Activated T-cell treated with anti-CD3 and anti-CD28 coated beads for 24 hours (primary cell): ENCODE measurements at places on chromosomes 16 and 17.

DNA sequence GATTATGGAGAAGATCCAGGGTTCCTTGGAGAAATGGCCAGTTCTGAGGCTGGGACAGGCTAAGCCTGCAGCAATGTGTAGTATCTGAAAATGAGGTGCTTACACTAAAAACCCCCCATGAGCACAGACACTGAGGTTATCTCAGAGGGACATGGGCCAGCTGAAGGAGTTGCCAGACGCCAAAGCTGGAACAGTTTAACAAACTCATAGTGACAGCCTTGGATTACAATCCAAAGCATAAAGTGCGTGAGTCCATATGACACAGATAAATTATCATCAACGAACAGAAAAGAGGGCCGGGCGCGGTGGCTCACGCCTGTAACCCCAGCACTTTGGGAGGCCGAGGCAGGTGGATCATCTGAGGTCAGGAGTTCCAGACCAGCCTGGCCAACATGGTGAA lies 11.2 kb upstream of the CAPN15 start:
- DNase-seq: no peak

DNA sequence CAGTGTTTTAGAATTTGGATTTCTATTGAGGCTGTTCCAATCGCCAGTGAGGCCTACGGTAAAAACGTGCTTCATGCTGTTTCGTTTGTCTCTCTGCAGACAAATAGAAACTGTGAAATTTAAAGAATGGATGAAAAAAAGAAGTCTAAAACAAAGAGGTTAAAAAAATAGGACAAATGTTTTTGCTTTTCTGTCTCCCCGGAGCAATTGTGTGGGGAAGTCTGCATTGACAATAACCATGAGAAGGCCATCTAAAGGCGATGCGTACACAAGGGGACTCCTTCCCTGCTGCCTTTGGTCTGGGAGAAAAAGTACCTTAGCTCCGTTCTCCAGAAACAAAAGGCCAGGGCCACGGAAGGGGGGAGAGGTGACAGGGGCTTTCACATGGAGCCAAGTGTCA lies 4.6 kb upstream of the ZFHX3 start:
- no peak for DNase-seq

GRCh38 chr17:29042026-29042678 lies 789 bp upstream of the PIPOX start:
- no peak for DNase-seq

GRCh38 chr16:71185347-71185746 lies 45.2 kb downstream of the HYDIN start:
- DNase-seq: no peak

DNA sequence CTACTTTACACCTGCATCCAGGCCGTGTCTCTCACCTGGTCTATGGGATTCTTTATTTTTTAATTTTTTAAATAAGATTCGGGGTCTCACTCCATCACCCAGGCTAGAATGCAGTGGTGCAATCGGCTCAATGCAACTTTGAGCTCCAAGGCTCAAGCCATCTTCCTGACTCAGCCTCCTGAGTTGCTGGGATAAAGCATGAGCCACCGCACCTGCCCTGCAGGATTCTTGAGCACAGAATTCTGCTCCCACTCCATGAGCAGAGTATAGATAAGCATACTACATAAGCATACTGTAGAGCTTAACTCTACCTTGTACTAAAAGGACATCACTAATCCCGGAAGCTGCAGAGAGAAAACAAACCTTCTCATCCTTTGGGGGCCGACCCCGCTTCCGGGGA lies 15.5 kb downstream of the GLYR1 start:
- DNase-seq: no peak

DNA sequence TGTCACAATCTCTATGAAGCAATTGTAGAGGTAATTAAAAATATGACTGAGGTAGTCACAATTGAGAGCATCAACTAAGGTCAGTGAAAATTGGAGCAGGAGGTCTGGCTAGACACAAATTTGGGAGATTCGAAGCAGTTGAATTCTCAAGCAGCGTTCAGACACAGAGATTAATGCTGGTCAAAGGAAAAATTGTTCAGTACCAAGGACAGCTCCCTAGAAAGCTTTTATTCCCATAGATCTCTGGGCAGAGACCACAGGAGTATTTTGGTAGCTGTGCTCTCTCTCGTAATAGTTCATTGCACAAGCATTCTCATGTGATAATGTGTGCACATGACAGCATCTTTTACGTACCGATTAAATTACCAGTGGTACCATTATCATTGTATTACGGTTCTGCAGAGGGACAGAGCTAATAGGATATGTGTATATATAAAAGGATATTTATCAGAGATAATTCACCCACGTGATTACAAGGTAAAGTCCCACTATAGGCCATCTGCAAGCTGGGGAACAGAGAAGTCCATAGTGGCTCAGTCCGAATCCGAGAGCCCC lies 387.5 kb upstream of the HSBP1 start:
- DNase-seq: no peak

GRCh38 chr16:2154533-2155090 lies 970 bp upstream of the TRAF7 start:
- DNase-seq: no peak

GRCh38 chr17:46182961-46183360 lies 10.3 kb downstream of the KANSL1 start:
- no peak for DNase-seq

- DNase-seq: no peak
Observed at GRCh38 chr16:56348168-56349085, 76.9 kb downstream of the AMFR start.

DNA sequence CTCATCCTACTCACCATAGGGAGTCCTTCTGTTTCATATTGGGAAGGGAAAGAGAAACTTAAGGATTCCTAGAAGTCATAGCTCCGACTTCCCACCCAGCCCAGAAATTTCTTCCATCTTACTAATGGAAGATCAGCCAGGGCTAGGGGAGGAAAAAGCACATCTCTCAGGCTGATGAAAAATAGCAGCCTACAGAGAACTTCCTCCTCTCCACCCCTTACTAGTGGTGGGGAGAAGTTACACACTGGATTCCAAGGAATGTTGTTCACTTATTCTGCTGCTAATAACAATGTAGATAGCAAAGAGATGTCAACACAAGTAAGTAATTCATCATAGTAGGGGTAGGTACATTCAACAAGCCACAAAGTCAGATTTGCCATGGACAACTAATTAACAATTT lies 94.4 kb downstream of the SPACA3 start:
- no peak for DNase-seq

GRCh38 chr16:82936941-82937551 lies 310.3 kb downstream of the CDH13 start:
- DNase-seq: no peak

GRCh38 chr16:88558457-88559442 lies 11.5 kb upstream of the ZC3H18 start:
- no peak for DNase-seq

GRCh38 chr16:63938661-63939060 lies 1183.2 kb downstream of the CDH11 start:
- no peak for DNase-seq

DNA sequence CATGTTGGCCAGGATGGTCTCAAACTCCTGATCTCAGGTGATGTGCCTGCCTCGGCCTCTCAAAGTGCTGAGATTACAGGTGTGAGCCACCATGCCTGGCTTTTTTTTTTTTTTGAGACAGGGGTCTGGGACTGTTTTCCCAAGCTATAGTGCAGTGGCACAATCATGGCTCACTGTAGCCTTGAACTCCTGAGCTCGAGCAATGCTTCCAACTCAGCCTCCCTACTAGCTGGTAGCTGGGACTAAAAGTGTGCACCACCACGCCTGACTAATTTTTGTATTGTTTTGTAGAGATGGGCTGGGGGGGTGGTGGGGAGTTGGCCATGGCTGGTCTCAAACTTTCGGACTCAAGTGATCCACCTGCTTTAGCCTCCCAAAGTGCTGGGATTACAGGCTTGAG lies 36.1 kb upstream of the USP7 start:
- no peak for DNase-seq

- no peak for DNase-seq
Observed at GRCh38 chr16:1078579-1079021, 6.1 kb downstream of the SSTR5 start.

- no peak for DNase-seq
Observed at GRCh38 chr16:11249233-11250061, 6.6 kb downstream of the SOCS1 start.

- DNase-seq: no peak
Observed at GRCh38 chr16:51388516-51388951, 237.5 kb upstream of the SALL1 start.

GRCh38 chr16:54216688-54217087 lies 69.9 kb downstream of the IRX3 start:
- DNase-seq: no peak

DNA sequence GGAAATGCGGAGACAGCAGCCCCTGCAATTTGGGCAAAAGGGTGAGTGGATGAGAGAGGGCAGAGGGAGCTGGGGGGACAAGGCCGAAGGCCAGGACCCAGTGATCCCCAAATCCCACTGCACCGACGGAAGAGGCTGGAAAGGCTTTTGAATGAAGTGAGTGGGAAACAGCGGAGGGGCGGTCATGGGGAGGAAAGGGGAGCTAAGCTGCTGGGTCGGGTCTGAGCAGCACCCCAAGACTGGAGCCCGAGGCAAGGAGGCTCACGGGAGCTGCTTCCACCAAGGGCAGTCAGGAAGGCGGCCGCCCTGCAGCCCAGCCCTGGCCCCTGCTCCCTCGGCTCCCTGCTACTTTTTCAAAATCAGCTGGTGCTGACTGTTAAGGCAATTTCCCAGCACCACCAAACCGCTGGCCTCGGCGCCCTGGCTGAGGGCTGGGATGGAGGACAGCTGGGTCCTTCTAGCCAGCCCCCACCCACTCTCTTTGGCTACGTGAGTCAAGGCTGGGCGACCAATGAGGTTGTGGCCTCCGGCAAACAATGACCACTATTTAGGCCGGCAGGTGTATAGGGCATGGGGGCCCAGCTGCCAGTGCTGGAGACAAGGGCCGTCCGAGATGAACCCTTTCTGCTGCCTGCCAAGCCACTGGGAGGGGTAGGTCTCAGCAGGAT lies 507 bp downstream of the SERPINF1 start:
- DNase-seq: no peak

GRCh38 chr17:6134721-6135120 lies 64.5 kb downstream of the WSCD1 start:
- DNase-seq: no peak

DNA sequence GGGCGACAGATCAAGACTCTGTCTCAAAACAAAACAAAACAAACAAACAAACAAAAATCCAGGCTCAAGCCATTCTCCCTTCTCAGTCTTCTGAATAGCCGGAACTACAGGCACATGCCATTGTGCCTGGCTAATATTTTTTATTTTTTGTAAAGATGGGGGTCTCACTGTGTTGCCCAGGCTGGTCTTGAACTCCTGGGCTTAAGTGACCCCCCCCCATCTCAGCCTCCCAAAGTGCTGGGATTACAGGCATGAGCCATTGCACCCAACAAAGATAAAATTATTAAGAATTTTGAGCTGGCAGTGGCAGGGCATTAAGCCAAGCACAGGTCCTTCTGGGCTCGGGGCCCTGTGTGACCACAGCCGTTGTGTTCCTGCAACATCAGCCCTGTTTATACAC lies 69.9 kb upstream of the CBX4 start:
- DNase-seq: no peak

DNA sequence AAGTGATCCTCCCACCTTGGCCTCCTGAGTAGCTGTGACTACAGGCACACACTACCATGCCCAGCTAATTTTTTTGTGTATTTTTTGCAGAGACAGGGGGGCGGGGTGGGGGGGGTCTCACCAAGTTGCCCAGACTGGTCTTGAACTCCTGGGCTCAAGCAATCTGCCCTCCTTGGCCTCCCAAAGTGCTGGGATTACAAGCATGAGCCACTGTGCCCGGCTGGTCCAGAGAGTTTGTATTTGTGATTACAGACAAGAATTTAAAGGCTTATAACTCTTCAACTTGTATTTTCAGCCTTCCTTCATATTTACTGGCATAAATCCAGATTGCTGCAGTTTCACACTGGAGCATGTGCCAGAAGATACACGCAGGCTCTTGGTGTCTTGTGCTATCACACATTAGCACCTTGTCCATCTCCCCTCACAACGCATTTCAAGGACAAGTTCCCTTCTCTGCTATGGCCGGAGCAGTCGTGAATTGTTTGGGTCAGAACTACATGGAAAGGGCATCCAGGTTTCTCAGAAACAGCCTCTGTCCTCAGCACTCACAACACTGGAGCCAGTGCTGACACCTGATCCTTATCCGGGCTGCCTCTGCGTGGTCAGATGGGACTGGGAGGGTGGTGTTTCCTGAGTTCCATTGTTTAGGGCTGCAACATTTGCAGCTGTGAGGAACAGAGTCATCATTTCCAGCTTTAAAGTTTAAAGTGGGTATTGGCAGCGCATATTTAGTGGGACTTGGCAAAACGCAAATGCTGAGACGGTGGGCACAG lies 28.1 kb downstream of the WSCD1 start:
- DNase-seq: no peak

DNA sequence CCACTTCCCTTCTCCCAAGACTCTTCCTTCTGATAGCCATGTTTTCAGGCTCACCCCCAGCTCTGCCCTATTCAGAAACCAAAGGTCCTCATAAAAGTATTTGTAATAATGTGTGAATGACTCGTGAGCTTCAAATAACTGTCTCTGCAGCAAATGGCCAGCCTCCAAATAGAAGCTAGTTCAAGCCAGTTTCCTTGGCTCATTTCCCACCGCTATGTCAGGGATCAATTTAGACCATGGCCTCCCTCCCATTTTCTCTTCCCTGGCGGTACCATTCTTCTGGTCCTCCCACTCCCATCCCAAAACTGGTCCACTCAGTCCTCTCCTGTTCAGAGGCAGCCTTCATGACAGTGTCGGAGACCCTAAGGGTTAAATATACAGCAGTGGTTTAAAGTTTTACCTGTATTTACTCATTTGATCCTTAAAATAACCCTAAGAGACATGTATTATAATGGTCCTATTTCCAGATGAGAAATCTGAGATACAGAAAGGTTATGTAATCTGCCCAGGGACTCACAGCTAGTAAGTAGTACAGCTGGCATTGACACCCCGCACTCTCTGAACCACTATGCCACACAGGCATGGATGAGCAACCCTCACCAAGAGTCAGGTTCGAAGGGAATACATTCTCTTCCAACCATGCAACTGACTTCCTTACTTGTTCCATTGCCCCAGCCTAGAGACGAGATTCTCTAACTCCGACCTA lies 42.9 kb downstream of the GAS7 start:
- no peak for DNase-seq

DNA sequence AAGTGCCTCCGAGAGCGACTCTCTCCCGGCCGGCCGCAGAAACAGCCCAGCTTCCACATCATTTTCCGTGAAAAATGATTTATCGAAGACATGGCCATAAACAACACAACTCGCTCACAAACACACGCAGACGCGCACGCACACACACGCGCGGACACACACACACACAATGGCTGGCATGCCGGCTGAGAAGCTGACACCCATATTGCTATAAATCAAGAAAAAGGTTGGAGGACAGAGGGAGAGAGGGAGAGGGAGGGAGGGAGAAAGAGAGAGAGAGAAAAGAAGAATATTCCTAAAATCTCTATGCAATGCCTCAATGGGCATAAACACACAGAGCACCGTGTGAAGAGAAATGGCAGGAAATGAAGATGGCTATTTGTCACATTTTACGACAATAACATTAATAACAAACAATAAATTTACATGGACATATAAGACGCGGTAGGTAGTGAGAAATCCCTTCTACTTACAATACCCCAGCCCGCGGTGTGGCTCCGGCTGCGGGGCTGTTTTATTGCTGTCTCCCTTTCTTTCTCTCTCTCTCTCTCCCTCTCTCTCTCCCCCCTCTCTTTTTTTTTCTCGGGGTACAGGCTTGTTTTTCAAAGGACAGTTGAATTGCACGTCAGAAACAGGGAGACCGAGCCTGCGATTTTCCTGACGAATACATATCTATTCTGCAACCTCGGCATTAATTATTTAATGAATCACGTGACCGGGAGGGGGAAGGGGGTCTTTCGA lies 9.5 kb downstream of the HOXB4 start:
- no peak for DNase-seq
